CD4-positive, alpha-beta T cell treated with Interleukin-10 for 1 hour (primary cell): ENCODE measurements at places on chromosomes 2 and 18.

- no peak for DNase-seq
These were observed 199.1 kb downstream of the ZFP36L2 start for GRCh38 chr2:43027097-43027873.

DNA sequence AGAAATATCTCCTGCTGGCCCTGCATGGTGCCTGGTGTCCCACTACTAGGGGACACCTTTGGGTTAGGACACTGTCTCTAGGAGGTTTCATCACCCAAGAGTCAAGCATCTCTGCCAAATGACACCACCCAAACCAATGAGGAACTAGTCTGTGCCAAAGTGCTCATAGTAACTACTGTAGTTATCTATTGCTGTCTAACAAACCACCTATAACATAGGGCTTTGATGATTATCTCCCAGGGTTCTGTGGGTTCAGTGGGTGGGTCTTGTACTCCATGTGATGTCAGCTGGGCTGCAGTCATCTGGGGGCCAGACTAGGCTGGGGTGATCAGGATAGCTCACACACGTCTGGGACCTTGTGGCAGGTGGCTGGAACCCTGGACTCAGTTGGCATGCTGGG, 59.8 kb downstream of the EPAS1 start:
- no peak for DNase-seq

DNA sequence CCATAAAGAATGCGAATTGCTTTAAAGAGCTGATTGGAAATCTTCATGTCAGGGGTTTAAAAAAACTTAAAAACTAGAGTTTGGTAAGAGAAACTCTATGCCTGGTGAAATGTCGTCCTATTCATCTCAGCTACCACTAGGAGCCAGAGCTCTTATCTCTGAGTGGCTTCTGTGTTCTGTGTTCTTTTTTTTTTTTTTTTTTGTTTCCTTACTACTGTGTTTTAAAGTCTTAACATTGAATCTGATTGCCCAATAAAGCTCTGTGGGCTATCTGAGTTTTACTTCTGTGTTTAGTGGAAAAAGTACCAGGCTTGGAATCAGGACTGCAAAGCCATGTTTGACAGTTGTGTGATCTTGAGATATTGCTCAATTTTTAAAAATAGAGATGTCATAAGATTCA, 494.8 kb downstream of the RIT2 start:
- DNase-seq, result no peak

DNA sequence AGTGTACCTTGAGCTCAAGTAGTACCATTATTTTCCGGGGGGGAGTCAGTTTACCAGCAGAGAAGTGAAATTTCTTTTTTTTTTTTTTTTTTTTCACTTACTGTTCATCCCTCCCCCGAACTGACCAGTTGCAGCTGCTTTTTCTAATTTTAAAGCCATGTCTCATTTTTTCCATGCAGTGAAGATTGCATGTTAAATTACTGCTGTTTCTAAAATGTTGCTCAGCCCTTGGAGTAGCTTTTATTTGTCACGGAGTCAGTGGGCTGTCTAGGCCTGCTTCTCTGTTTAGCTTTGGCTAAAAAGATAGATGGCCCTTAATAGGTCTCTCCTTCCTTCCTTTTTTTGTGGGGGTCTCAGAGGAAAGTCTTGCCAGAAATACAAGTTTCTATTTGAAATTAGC, 70.2 kb downstream of the NGEF start:
- DNase-seq, result no peak

DNA sequence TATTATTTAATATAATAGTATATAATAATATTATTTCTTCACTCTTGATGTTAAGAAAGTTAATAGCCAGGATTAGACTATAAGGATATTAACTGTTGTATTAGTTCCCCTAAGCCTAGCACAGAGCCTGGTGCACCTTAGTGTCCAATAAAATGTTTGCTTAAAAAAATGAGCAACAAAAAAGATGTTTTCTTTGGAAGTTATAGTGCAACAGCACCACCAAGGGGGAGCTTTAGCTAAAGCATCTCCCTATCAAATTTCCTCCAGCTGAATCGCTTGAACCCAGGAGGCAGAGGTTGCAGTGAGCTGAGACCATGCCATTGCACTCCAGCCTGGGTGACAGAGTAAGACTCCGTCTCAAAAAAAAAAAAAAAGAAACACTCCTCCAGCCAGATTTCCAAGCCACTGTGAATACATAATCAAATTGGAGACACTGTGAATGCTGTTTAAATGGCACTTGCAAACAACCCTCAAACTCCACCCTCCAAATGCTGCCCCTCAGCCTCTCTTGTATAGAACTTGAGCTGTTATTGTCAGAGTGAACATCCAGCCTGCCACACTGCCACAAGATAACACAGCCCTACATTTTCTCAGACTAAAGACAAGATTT, 221.9 kb downstream of the DYM start:
- DNase-seq, result peak; percentile 15

GRCh38 chr2:28629910-28630309, 121.7 kb upstream of the PPP1CB start:
- no peak for DNase-seq

DNA sequence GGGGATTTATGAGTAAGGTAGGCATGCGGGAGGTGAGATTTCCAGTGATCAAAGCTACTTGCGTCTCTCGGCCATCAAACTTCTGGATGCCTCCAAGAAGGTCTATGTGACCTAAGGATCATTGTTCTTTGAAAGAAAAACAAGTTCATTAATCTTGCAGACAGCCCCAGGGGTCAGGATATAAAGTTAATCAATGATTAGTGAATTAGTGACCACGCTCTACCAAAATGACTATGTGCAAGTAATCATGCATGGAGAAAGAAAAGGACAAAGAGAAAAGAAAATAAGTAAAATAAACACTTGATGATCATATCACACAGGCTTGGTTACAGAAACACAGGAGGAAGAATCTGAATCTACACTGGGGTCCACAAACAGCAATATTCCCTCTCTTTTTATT, 42.5 kb upstream of the BCL11A start:
- DNase-seq, result no peak
